NCI-H460 (cell line): ENCODE measurements at places on chromosomes 11 and 22. TPM values are rescaled to one million over a fixed set of nuclear protein-coding genes. Genes with fewer than 3 reads are reported as not detected.

- no peak for DNase-seq
These were observed 29.7 kb downstream of the CACNG2 start for GRCh38 chr22:36673821-36674220.

PNPLA5 gene
- not detected in 2 replicates for total RNA-seq

CARD18 gene
- total RNA-seq, result not detected in 2 replicates

PATE4 gene
- not detected in 2 replicates for total RNA-seq
